ENCODE measurements at places on chromosomes 12 and 14.

- DNase-seq: no peak
Measured at GRCh38 chr12:20646239-20646827, 48.8 kb upstream of the SLCO1C1 start.

GRCh38 chr12:10554756-10555481 lies 49.2 kb downstream of the EIF2S3B start:
- no peak for DNase-seq

DNA sequence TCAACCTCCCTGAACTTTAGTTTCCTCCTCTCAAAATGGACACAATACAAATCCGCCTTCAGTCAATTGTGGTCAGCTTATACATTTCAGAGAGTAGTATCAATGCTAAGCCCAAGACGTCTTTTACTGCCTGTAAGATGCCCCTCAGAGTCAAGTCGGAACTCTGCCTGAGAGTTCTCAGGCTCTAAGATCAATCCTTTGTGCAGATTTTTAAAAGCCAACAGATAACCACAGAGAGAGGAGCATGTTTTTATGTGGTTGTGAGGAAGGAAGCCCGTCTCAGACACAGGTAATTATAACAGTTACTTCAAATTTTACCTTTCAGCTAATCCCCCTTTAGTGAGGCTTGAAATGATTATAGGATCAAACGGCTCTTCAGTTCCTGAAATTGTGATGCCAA lies 91.6 kb downstream of the HELB start:
- no peak for DNase-seq

GRCh38 chr14:73460691-73461127 lies 2.4 kb upstream of the NUMB start:
- no peak for DNase-seq

DNA sequence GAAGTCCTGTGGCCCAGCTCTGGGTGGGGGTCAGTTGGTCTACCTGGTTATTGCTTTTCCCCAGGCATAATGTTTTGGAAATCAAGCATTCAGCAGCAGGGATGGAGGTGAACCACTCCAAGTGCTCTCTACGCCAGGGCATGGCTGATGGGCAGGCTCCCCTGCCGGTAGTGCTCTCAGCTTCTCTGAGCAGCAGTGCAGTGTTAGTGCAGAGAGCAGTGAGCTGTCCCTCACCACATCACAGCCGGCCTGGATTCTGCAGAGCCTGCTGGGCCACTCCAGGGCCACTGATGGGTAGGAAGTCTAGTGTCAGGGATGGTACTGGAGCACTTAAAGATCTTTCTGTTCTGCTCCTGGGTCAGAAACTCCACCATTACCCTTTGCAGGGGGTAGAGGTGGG lies 151.1 kb downstream of the CALM1 start:
- DNase-seq: no peak

GRCh38 chr12:68505970-68506369 lies 104.7 kb upstream of the RAP1B start:
- DNase-seq: no peak

GRCh38 chr14:68341411-68342212 lies 451.3 kb downstream of the ZFP36L1 start:
- DNase-seq: no peak

DNA sequence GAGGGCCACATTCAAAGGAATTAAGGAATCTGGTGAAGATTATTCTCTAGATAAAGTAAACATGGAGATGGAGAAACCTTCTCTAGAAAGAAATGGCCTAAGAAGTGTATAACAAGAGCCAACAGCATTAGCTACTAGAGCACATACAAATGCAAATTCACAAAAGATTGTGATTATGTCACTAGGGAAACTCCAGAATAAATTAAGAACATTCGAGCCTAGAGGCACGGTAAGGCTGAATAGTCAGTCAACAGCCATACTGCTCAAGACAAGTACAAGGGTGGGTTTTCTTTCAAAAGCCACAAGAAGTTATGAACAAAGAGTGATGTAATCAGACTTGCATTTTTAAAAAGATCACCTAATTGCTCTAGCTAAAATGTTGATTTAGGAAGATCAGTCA lies 25.4 kb downstream of the PPP4R3A start:
- no peak for DNase-seq

DNA sequence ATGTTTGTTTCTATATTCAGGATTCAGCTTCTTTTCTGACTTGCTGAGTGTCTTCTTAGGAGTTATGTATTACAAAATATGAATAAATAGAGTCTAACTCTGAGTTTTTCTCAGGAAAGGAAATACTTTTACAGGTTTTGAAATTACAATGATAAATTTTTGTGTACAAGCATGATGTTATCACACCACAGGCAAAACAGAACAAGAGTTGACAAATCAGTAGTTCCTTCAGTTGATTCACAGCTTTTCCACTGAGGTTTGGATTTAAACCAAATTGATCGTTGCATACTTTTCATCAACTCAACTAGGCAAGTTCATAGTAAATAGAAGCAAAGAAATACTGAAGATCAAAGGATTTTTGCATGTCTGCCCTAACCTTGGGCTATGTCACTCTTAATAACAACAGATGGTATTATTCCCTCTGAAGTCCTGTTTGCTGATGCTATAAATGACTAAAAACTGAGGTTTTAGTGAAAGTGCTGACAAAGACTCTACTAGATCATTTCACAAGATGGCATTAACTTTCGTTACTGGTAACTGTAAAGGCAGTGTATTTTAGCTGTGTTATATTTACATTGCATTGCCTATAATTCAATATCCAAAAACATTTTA lies 520.2 kb downstream of the FLRT2 start:
- no peak for DNase-seq

- DNase-seq: no peak
Measured at GRCh38 chr12:100953677-100954076, 159.1 kb downstream of the ANO4 start.

DNA sequence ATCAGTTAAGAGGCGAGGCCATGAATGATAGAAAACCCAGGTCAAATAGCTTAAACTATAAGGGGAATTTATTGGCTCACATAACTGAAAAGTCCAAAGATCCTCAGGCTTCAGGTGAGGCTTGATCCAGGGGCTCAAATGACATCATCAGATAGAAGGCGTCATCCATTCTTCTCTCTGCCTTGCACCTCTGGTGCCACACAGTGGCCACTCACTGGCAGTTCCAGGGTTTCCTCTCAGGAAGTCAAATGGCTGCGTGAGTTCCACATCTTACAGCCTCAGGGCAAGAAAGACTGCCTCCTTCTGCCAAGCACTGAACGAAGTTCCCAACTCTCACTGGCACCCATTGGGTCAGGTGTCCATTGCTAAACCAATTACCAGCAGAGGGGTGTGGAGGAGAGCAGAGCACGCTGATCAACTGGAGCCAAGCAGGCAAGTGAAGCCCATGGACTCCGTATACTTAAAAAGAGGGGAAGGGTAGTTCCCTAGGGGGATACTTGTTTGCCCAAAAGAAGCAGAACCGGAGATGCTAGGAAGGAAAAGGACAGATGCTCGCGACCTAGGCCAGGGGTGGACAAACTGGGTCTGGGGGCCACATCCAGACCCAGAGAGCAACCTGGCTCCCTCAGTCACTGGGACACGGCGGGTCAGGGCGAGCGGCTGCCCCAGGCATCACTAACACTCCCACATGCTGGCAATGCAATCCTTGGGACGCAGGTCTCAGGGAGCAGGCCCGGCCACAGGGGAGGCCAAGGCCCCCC lies 69.3 kb downstream of the SERPINA3 start:
- peak; percentile 72 for DNase-seq

GRCh38 chr12:22765421-22766130 lies 140.6 kb downstream of the ETNK1 start:
- DNase-seq: no peak

DNA sequence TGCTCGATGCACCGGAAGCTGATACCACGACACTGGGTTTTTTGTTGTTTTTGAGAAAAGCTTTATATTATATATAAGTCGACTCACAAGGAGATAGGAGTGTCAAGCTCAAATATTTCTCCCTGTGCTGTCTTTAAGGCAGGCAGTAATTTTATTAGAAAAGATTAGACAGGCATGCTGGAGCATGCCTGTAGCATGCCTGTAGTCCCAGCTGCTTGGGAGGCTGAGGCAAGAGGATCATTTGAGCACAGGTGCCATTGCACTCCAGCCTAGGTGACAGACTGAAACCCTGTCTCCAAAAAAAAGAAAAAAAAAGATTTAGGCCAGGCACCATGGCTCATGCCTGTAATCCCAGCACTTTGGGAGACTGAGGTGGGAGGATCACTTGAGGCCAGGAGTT lies 51.8 kb downstream of the GNS start:
- no peak for DNase-seq

GRCh38 chr14:52863334-52863700 lies 71.9 kb upstream of the GNPNAT1 start:
- DNase-seq: no peak

DNA sequence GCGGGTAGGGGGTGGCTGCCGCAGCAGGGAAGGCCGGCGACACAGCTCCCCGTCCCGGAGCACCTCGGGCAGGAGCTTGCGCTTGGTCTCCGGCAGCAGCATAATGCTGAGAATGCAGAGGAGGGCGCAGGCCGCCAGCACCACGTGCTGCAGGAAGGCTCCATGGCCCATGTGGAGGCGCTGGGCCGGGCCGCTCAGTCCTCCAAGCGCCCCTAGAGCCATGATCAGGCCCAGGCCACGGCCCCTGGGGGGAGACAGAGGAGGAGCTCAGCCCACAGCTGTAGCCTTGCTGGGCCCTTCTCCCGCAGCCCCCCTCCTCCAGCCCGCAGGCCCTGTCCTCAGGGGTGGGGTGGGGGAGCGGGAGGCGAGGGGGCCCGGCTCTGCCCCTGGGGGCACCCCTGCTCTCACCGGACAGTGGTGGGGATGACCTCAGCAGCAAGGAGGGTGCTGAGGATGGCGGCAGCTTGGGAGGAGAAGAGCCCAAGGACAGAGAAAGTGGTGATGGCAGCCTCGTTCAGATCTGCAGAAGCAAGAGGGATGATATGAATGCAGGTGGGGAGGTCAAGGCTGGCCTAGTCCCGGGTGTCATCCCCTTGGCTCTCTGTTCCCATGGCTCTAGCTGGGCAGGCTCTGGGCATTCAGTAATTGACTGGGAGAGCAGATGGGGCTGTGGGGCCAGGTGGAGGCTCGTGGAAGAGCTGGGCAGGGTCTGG lies 5.8 kb downstream of the SLC22A17 start:
- DNase-seq: no peak

DNA sequence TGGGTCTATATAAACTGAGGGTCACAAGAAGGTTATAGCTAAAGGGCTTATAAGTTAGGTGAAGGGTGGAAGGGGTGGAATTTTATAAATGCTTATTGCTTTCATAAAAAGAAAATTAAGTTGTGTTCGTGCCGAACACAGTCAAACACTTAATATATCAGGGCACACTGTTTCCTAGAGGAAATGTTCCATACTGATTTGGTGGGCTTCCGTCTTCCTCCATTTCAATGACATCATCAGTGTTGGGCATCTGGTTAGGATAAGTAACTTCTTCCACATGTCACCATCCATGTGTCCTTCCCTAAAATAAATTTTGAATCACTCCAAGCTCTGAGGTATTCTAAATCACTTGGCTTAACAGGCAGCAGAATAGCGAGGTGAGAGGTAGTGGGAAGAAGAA lies 466.4 kb downstream of the MED13L start:
- no peak for DNase-seq

- DNase-seq: no peak
Measured at GRCh38 chr14:74333909-74334308, 14.4 kb upstream of the VRTN start.

- no peak for DNase-seq
Measured at GRCh38 chr14:67417633-67418032, 5.7 kb upstream of the PLEK2 start.

DNA sequence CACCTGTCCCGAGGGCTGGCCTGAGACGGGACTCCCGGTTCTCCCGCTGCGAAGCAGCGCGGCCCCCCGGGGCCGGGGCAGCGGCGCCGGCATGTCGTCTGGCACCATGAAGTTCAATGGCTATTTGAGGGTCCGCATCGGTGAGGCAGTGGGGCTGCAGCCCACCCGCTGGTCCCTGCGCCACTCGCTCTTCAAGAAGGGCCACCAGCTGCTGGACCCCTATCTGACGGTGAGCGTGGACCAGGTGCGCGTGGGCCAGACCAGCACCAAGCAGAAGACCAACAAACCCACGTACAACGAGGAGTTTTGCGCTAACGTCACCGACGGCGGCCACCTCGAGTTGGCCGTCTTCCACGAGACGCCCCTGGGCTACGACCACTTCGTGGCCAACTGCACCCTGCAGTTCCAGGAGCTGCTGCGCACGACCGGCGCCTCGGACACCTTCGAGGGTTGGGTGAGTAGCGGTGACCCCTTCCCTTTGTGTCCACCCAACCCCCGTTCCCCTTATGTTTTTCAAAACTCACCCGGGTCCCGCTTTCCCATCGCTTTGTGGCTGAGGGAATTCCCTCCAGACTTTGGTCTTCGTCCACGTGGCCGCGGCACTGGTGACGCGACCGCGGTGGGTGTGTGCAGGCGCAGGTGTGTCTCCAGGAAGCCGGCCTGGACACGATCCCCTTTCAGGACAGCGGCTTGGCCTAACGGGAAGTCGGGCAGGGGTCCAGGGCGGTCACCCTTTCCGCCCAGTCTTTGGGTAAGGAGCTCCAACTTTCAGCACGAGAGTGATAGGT lies 826 bp downstream of the PRKCH start:
- DNase-seq: no peak

GRCh38 chr14:59147007-59147406 lies 41.5 kb upstream of the DAAM1 start:
- DNase-seq: no peak

DNA sequence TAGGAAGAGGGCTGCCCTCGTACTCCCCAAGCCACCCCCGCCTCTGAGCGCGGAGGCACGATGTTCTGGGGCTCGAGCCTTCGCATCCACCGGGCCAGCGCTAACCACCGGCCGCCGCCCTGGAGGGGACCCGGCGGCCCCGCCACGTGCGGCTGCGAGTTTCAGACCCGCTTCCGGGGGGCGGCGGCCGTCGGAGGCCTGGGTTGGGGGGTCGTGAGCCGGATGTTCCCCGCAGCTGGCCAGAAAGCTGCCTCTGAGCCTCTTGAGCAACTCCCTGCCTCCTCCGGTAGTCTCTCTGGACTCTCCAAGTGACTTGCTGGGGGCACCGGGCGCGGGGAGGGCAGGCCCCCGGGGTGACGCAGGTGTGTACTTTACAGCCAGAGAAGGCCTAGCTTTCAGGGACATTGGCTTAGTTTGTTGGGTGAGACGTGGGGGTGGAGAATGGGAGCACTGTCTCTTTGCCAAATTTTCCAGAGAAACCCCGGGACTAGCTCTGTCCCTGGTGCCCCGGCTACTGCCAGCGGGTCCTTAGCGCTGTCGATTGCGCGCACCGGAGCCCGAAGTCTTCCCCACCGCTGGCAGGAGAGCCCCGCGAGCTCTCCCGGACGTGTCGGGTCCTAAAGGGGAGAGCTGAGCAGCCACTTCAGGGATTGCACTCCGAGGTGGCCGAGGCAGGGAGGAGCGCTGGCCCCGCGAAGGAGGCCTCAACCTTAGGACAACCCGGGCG lies 15.6 kb downstream of the OTX2 start:
- no peak for DNase-seq

- peak; percentile 98 for DNase-seq
Measured at GRCh38 chr14:23306412-23307145, at the start of gene BCL2L2. BCL2L2 (plus strand) TSS chr14:23306833; CDS start chr14:23307768, 935 bp downstream.

GRCh38 chr14:105356927-105357326 lies 41.4 kb upstream of the TEX22 start:
- no peak for DNase-seq

GRCh38 chr12:24034160-24034559 lies 84.7 kb upstream of the SOX5 start:
- no peak for DNase-seq

Measured in posterior cingulate gyrus (tissue), 11 donors.